ENCODE measurements at places on chromosomes 3 and 15.
A peak's percentile ranks its signal among the peaks of the same experiment; 100 is the strongest.

GRCh38 chr15:68666120-68666811, 87.5 kb downstream of the CORO2B start:
- peak; percentile 17 for DNase-seq

DNA sequence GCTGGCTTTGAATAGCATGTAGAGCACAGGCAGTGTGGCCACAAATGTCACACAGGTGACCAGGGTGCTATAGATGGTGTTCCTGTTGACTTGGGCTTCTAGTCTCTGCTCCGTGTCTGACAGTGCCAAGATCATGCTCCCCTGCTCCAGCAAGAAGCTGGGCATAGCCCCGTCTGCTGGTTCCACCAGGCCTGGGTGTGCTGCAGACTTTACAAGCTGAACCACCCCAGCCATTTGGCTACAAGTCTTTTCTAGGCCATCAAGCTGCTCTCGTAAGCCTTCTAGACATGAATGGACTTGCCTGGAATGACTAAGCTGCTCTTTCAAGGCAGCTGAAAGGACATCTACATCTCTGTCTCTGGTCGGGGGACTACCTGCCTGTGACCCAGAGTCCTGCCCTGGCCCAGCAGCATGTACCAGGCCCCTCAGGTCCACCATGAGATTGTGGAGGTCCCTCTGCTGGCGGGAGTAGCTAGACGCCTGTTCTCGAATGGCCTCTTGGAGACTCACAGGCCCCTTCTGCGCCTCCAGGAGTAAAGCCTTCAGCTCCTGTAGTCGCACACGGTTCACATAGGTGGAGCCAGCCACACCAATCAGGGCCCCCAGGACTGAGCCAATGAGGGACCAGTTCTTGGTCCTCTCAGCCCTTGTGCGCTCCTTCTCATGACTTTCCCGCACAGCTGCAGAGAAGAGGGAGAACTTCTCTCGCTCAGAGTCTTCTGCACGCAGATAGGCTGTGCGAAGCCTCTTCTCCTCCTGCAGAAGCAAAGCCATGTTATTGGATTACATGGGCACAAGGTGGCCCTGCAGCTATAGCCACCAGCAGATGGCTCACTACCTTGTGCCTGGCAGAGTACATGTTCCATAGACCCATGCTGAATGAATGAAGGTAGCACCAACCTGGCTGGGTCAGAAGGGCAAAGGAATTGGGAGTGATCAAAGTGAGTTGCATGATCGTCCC, 2.8 kb upstream of the PLXNB1 start:
- peak; percentile 59 for DNase-seq

DNA sequence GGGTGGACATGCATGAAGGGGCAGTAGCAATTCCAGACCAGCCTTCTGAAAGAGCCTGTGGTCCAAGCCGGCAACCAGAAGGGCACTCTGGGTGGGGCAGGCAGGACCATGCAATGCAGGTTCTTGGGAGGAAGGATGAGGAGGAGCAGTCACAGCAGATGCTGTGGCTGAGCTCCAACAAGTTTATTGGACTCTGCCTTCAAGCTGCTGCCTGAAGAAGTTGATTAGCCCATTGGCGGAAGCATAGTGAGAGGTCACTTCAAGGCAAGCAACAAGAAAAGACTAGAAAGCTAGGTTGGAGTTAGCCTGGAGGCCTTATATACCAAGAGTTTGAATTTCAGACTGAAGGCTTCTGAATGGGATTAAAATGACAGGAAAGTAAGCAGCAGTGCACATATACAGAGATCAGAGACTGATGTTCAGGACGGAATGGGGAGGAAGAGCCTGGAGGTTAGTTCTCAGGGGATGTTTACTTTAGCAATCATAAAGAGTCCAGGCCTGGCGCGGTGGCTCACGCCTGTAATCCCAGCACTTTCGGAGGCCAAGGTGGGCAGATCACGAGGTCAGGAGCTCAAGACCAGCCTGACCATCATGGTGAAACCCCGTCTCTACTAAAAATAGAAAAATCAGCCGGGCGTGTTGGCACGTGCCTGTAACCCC, 39.9 kb downstream of the SFMBT1 start:
- DNase-seq, result no peak

GRCh38 chr3:141690431-141691072, 47.5 kb upstream of the RNF7 start:
- no peak for DNase-seq

- DNase-seq, result no peak
Measured at GRCh38 chr3:78941587-78941986, 826.2 kb downstream of the ROBO1 start.

All from sigmoid colon (tissue), 7 donors.